ENCODE measurements at places on chromosomes 1 and 21. TPM values are rescaled to one million over a fixed set of nuclear protein-coding genes. Genes with fewer than 3 reads are reported as not detected.

- no peak for DNase-seq
Observed at GRCh38 chr1:86138746-86139145, 17.8 kb downstream of the COL24A1 start.

DNA sequence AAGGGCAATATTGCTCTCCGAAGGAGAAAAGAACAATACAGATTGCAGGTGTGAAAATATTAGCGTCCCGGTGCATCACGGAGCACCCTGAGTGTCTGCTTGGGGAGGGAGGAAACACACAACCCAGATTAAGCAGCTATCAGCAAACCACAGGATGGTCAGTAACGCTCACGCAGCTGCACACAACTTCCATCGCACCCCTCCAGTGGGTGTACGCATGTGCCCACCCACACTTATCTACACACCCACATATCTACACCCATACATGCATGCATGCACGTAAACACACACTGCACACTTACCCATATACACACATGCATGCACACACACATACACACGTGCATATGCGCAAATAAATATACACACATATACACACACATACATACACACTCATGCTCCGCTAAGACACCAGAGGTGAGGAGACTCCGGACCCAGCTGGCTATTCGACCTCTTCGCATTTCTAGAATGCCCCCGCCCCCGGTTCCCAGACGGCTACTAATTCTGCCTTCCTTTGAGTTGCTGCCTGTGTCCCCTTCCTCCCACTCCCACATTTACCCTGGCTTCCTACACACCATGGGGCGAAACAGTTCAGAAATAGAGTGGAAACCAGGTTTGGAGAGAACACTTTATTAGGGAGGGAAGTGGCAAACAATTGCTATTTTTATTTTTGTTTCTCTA, 26.2 kb downstream of the ITPKB start:
- DNase-seq = no peak

The EYA3 gene
- total RNA-seq = 18.8 TPM

The NECTIN4 gene
- 42.4 TPM for total RNA-seq

The CRP gene
- 3.6 TPM for total RNA-seq

All from Calu3 (cell line).